ENCODE measurements at places on chromosomes 7 and 10.

- DNase-seq = no peak
Observed at GRCh38 chr7:124456286-124456685, 309.3 kb downstream of the GPR37 start.

DNA sequence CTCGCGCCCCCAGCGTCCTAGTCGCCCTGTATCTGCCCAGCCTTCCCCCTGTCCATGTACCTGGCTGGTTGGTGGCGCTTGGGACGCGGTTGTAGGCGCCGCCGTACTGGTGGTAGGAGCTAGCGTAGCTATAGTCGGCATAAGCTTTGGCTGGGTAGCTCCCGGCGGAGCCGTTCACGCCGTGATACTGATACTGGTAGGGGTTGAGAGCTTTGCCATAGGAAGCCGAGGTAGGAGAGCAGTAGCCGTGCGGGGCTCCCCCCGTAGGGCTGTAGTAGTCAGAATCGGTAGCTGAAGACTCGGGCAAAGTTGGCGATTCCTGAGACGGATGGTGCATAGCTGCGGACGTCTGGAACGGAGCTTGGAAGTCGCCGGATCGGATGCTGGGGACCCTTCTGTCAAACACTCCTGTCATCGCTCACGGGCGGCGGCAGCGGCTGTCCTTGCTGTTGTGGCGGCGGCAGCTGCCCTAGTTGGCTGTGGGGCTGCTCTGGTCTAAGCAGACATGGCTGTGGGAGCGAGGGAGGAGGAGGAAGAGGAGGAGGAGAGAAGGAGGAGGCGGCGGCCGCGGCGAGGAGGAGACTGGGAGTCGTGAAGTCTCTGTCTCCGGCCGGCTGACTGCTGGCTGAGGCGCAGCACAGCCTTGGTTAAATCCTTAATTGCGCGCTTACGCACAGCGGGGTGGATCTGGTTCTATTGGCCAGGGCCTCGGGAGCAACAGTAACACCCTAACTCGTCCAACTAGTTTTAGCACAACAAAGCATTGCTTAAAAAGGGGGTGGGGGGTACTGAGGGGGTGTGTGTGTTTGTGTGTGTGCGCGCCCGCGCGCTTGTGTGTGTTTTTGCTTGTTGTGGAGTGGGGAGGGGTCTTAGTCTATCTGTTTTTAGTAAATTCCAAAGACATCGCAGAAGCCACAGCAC is at the start of gene DLX5:
DLX5 (minus strand) TSS at position 623 of the 921 bp plus-strand sequence; CDS start at position 415, 208 bp downstream.
- DNase-seq = no peak

GRCh38 chr7:151793531-151793951 is 83.4 kb downstream of the PRKAG2 start:
- no peak for DNase-seq

DNA sequence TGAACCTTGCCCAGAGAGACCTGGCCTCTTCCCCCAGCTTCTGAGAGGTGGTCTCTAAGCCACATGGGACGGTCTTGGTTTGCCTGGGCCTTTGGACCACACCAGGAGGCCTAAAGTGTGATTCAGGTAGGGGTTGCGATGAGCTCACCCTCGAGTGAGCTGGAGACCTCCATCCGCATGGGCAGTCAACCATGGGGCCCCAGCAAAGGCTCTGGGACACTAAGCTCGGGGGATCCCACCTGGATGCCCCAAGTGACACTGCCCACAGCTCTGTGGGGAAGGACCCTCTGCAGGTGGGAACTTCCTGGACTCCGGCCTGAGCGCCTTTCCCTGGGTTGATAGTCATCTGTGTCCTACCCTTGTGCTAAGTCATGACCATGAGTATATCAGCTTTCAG is 57.1 kb upstream of the FAM20C start:
- no peak for DNase-seq

DNA sequence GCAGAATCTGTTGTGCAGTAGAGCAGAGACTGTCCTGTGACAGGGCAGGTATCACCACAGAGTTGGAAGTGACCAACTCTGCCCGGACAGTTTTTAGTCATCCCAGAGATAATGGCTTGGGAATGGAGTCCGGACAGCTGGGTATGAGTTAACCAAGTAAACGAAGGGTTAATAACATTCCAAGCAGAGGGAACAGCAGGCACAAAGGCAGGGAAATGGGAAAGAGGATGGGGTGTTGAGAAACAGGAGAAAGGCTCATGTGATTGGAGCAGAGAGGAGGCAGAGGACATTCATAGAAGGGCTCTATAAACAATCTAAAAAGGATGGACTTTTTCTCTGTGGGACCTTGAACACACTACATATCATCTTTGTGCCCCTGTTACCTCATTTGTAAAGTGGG is 132.2 kb upstream of the YAE1 start:
- no peak for DNase-seq

DNA sequence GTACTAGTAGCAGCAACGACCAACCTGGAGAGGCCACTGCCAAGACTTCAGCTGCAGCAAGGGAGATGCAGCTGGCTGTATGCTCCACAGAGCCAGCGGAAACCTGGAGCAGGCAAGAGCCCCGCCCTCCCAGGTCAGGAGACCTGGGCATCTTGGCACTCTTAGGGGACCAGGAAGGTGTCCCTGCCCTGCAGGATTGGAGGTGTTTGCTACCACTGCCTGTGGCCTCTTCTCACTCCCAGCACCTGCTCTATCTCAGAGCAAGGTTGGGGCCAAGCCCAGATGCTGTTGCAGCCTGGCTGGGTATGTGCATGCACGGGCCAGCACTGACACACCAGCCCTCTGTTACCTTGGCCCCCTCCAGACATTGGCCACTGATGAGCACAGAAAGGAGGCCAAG is 1512.8 kb downstream of the REEP3 start:
- DNase-seq = no peak

DNA sequence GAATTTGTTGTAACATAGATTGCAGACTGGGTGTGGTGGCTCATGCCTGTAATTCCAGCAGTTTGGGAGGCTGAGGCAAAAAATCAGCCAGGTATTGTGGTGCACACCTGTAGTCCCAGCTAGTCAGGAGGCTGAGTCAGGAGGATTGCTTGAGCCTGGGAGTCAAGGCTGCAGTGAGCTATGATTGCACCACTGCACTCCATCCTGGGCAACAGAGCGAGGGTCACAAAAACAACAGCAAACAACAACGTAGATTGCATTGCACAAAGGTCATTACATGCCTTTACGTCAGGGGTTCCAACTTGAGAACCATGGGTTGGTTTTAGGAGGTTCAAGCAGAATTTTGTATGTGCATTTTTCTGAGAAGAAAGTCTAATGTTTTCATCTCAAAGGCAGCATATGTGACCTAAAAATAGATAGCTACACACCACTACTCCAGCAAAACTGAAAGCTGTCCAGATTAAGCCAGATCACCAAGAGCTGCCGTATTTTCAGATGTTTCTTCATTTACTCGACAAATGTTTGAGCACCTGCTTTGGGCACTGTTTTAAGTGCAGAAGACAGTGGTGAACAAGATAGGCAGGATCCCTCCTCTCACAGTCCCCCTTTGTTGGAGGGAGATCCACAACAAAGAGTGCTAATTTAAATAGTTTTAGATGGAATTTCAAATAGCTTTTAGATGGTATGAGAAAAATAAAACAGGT is 28.3 kb upstream of the CYP26C1 start:
- DNase-seq = no peak

GRCh38 chr10:129048513-129048912 is 418.5 kb upstream of the MGMT start:
- DNase-seq = no peak

DNA sequence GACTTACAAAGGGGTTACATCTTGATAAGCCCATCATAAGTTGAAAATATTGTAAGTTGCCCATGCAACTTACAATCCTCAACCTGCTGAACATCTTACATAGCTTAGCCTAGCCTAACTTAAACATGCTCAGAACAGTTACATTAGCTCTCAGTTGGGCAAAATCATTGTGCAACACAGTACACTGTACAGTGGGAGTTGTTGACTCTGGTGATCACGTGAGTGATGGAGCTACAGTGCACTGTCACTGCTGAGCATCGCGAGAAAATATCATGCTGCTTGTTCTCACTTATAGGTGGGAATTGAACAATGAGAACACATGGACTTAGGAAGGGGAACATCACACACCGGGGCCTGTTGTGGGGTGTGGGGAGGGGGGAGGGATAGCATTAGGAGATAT is 214.9 kb upstream of the ZMIZ1 start:
- DNase-seq = no peak

DNA sequence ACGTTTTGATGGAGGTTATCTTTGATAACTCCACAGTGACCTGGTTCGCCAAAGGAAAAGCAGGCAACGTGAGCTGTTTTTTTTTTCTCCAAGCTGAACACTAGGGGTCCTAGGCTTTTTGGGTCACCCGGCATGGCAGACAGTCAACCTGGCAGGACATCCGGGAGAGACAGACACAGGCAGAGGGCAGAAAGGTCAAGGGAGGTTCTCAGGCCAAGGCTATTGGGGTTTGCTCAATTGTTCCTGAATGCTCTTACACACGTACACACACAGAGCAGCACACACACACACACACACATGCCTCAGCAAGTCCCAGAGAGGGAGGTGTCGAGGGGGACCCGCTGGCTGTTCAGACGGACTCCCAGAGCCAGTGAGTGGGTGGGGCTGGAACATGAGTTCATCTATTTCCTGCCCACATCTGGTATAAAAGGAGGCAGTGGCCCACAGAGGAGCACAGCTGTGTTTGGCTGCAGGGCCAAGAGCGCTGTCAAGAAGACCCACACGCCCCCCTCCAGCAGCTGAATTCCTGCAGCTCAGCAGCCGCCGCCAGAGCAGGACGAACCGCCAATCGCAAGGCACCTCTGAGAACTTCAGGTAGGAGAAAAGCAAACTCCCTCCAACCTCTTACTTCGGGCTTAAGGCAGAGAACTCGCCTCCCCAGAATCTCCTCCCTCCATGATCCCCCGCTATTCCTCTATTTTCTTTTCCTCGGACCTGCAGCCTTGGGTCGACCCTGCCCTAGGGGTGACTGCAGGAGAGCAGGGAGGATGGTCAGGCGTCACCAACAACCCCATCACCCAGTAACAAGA is at the start of gene SERPINE1:
SERPINE1 (plus strand) TSS at position 454 of the 809 bp plus-strand sequence. CDS start 1,290 bp downstream, outside the sequence.
- peak; percentile 90 for DNase-seq

DNA sequence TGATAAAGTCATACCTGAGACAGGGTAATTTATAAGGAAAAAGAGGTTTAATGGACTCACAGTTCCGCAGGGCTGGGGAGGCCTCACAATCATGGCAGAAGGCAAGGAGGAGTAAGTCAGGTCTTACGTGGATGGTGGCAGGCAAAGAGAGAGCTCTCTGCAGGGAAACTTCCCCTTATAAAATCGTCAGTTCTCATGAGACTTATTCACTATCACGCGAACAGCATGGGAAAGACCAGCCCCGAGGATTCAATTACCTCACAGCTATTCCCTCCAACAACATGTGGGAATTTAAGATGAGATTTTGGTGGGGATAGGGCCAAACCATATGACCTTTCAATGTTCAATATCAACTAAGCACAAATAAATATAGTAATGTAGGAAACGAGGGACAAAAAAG is 559.4 kb upstream of the KCND2 start:
- no peak for DNase-seq

- no peak for DNase-seq
Observed at GRCh38 chr7:42735081-42735480, 176.8 kb downstream of the C7orf25 start.

GRCh38 chr7:157784979-157785441 is 448.2 kb downstream of the DNAJB6 start:
- DNase-seq = no peak

GRCh38 chr10:2137549-2138174 is 400.3 kb upstream of the ADARB2 start:
- DNase-seq = no peak

- no peak for DNase-seq
Observed at GRCh38 chr7:142111499-142111898, at the start of gene MGAM2. Gene MGAM2 (plus strand): TSS chr7:142111718. CDS start chr7:142116874, 5,156 bp downstream.

GRCh38 chr7:118104812-118105441 is 79.0 kb upstream of the LSM8 start:
- DNase-seq = no peak

- DNase-seq = no peak
Observed at GRCh38 chr10:95026461-95026860, 42.8 kb downstream of the CYP2C8 start.

GRCh38 chr7:67653856-67654454 is 657.3 kb downstream of the TYW1 start:
- DNase-seq = no peak

- DNase-seq = no peak
Observed at GRCh38 chr7:15937571-15937970, 251.1 kb upstream of the MEOX2 start.

DNA sequence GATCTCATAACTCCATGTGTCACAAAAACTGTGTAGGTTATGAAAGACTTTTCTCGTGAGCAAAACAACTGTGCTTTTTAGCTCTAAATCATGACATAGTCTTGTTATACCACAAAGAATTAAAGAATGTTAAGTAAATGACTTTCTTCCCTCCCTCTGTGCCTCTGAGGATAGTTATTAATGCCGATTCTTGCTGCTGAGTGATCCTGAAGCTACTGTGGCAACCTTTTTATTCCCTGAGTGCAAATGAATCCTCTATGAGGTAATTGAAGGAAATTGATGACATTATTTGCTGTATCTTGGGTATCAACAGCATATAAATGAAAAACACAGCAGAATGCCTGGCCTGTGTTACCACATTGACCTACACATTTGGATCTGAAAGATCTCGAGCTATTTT is 142.2 kb upstream of the HDAC9 start:
- DNase-seq = no peak

- no peak for DNase-seq
Observed at GRCh38 chr10:103752680-103753248, 102.6 kb downstream of the SH3PXD2A start.

DNA sequence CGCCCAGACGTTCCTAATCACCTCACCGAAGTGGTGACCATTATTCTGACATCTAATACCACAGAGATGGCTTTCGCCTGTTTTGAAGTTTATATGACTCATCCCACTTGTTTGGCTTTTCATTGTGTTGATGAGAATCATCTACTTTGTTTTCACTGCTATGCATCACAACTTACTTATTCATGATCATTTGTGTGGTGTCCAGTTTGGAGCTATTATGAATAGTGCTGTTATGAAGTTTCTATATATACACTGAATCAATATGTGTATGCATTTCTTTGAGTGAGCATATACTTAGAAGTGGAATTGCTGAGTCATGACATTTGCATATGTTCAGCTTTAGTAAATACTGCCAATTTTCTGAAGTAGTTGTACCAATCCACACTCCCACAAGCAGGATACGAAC is 38.6 kb upstream of the TNKS2 start:
- no peak for DNase-seq
